ENCODE measurements at places on chromosomes 2 and 18.

- DNase-seq, result no peak
Measured at GRCh38 chr2:172177996-172178395, 75.3 kb upstream of the DLX2 start.

DNA sequence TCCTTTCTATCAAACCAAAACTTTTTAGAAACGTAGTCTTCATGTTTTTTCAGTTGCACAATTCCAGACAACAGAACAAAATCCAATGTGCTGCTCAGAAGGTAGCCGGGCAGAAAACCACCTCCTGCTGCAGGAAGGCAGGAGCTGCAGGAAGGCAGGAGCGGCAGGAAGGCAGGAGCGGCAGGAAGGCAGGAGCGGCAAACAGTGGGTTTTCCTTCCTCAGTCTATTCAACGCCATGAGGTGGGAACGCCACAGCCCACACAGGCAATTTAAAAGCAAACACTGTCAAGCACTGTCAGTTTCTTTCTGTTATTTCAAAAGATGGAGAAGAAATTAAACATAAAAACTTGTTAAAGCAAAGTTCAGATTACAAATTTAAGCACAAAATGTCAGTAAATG, 601.2 kb upstream of the SALL3 start:
- no peak for DNase-seq

DNA sequence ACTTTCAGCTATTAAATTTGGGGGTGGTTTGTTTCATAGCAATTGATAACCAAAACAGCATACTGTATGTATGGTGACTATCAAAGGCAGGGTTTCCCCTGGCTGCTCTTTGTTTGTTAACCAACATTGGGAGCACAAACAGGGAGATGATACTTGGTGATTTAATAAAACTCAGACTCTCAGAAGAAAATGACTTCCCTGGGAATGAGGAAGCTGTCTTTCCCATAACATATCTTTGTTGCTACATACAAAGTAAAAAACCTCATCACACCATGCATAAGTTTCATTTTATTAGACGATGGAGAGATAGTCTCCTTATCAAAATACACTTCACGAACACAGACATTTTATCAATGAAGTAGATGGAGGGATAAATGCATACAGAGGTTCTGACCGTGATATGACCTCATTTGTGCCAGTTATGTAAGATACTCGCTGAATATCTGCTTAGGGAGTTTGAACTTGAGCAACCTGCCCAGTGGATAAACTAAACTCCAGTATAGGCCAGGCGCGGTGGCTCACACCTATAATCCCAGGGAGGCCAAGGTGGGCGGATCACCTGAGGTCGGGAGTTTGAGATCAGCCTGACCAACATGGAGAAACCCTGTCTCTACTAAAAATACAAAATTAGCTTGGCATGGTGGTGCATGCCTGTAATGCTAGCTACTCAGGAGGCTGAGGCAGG, 3.8 kb upstream of the NFE2L2 start:
- DNase-seq, result no peak

- DNase-seq, result no peak
Measured at GRCh38 chr18:8976606-8977005, 125.9 kb upstream of the NDUFV2 start.
